ENCODE measurements at places on chromosomes 16 and 17.

- no peak for DNase-seq
Measured at GRCh38 chr16:67563708-67564468, 1.6 kb downstream of the CTCF start.

GRCh38 chr16:70692130-70692872, 6.4 kb upstream of the MTSS2 start:
- no peak for DNase-seq

- no peak for DNase-seq
Measured at GRCh38 chr16:73210686-73211085, 162.8 kb upstream of the ZFHX3 start.

DNA sequence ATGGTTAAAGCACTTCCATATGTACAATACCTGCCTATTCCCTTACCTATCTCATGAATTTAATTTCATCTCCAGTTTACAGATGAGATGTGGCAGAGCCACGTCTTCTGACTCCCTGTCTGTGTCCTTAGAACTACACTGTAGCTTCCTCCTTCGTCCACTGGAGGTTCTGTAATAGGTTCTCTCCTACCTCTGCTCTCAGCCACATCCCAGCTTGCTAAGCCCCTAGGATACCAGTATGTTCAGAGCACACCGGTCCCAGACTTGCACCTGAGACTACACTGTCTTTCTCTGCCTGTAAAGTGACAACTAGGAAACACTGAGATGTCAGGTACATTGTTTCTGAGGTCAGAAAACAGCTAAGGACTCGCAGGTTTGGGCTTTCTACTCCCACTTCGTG, 3.8 kb upstream of the RASL10B start:
- no peak for DNase-seq

GRCh38 chr16:86353148-86353547, 157.2 kb upstream of the FOXF1 start:
- no peak for DNase-seq

Data from smooth muscle cell of the brain vasculature (primary cell).